Activated T-helper 9 cell treated with anti-CD3 and anti-CD28 coated beads, Interleukin-2, amount 50 U/mL, for 16 hours (primary cell): ENCODE measurements at places on chromosomes 6 and 20.

GRCh38 chr20:1381753-1382591 is 10.9 kb downstream of the FKBP1A start:
- no peak for DNase-seq

DNA sequence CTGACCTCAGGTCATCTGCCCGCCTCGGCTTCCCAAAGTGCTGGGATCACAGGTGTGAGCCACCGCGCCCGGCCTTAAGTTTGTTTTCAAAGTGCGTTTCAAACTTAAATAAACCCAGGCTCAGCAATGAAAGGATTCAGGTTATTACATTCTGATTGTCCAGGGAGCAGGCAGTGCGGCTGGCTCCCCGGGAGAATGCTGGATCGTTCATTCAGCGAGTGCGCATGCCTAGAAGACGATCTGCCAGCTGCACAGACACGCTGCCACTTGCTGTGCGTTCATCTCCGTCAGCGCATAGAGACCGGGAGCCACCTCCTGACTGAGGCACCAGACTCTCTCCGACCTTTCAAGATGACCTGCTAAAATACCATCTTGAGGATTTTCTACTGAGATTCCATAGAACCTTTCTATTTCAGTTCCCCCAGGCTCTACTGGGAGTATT is 163.9 kb upstream of the ZNF217 start:
- DNase-seq, result no peak

DNA sequence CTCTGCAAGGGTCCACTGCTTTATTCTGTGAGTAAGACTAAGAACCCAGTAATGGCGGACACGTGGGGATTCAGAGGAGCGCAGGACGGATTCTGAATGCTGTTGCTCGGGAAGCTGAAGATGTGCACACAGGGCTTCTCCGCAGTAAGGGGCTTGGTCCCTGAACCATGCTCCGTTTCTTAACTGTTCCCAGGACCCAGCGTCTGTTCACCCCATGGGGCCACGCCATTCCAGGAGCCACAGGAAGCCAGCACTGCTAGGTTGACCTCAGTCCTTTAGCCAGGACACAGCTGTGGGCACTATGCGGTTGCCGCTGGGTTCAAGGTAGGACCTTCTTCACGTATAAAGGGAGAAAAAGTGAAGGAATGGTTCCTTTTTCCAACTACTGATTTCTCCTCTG is 59.8 kb downstream of the IRF4 start:
- DNase-seq, result no peak

GRCh38 chr6:70315079-70315751 is 12.3 kb upstream of the COL9A1 start:
- no peak for DNase-seq

DNA sequence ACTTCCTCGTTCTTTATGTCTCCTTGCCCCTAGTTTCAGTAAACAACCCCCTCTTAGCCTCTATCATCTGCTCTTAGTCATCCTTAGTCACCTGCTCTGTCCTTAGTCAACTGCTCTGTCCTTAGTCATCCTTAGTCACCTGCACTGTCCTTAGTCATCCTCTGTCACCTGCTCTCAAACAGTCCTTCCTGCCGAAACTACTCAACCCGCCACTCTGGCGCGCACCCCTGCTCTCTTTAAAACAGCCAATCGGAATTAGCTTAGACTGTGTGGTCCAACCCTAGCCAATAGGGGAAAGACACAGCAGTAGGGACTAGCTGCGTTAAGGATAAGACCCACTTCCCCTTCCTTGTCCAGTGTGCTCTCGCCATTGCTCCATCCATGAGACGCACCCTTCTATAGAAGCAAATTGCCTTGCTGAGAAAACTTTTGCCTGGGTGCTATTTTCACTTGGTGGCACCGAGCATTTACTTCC is 73.9 kb downstream of the BACH2 start:
- no peak for DNase-seq

DNA sequence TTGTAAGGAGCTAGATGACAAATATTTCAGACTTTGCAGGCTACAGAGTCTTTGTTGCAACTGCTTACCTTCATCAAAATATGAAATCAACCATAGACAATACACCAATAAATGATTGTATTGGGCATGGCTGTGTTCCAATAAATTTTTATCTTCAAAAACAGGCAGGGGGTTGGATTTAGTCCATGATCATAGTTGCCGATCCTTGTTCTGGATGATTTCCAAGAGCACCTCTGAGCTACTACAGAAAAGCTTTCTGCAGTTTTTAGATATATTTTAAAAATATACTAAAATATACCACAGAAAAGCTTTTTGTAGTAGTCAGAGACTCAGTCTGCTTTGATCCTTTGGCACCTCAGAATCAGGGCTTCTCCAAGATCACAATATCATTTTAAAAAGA is 145.0 kb downstream of the HTR1B start:
- DNase-seq, result no peak
